RPMI7951 (cell line): ENCODE measurements at places on chromosomes 7 and 10. TPM values are rescaled to one million over a fixed set of nuclear protein-coding genes. Genes with fewer than 3 reads are reported as not detected.
A peak's percentile ranks its signal among the peaks of the same experiment; 100 is the strongest.

GRCh38 chr7:72709909-72710308 lies 118.1 kb downstream of the TYW1B start:
- DNase-seq: no peak

DNA sequence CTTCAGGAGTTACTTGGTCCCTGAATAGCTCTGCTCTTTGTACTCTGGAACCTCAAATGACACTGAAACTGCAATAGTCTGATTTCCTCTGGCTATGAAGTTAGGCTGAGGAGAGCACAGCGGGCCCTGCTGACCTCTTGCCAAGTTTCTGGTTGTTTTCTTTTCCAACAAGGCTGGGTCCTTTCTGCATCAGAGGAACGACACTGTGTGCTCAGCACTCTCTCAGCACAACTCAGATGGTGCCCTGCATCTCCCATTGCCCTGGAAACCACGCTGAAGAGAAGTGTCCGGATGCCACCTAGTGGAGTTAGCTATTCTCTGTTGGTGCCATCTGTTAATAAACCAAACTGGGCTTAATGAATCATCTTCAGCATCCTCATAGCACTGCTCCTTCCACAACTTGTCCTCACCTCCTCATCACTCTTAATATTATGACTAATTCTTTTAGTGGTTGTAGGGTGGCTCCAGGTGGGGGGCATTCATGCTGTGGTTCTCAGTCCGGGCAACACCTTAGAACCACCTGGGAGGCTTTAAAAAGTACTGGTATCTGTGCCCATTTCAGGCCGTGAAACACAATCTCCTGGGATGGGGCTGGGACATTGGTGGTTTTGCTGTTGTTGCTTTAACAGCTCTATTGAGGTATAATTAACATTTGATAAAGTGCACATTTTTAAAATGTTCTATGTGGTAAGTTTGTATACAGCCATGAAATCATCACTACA lies 8.2 kb upstream of the EFCAB10 start:
- DNase-seq: peak; percentile 77

GRCh38 chr7:95429241-95429990 lies 5.4 kb downstream of the PON2 start:
- no peak for DNase-seq

The ATP6V0A4 gene
- not detected in 2 replicates for total RNA-seq

The CNPY1 gene
- total RNA-seq: not detected in 2 replicates

GRCh38 chr10:91796331-91797047 lies 1.7 kb upstream of the TNKS2 start:
- DNase-seq: peak; percentile 29

DNA sequence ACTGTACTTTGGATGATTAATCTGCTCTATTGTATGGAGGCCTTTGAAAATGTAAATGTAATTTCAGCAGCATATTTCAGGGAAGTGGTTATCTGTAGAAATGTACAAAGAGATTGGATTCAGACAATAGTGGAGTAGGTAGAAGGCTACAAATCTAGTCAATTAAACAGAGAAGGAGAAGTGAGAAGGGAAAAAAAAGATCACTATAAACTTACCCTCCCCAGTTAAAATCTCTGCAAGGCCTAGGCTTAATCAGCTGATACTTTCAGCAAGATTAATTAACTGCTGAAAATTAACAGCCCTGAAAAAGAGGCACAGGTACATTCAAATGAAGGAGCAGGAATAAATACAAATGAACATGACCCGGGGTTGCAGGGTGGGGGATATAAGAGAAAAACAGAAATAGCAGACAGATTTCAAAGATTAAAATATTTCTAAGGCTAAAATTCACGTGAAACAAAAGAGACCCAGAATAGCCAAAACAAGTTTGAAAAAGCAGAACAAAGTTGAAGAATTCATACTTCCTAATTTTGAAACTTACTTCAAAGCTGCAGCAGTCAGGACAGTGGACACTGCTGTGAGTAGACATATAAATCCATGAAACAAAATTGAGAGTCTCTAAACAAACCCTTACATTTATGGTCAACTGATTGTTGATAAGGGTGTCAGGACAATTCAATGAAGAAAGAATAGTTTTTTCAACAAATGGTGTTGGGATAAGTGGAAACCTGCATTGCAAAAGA lies 96.0 kb downstream of the NRCAM start:
- no peak for DNase-seq

- DNase-seq: no peak
Observed at GRCh38 chr7:47591655-47592572, 10.0 kb upstream of the TNS3 start.

- no peak for DNase-seq
Observed at GRCh38 chr7:150507947-150508602, 6.6 kb upstream of the GIMAP7 start.

DNA sequence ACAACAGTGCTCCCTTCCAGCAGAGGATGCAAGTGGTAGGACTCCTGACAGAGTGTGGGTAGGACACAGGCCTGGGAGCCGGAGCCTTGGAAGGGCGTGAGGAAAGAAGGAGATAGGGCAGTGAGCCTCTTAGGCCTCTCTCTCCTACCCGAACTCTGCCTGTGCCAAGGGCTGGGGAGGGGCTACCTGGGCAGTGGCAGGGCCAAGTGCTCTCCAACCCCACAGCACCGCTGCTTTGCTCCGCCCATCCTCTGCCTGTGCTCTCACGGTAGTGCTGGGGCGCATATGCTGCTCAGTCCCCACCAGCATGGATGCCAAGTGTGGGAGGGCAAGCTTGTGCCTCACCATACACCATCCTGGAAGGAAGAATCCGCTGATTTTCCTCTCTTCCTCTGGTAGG lies 7.5 kb downstream of the FAM131B start:
- DNase-seq: no peak

DNA sequence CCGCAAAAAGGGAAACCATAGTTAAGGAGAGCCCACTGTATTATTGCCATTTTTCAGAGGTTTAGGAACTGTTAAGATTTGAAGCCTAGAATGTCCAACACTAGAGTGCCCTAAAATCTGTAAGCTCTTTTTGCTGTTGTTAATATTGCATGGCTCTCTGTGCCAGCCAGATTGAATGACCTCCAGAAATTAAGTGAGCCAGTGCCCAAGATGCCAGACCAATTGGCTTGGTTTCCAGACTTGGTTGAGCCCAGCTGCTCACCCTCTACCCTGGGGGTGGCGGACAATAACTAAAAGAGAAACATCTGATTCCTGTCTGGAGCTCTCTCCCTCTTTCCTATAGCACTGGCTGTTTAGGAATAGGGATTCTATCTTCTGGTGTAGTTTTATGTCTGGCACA lies 340.1 kb downstream of the PHF14 start:
- DNase-seq: no peak

DNA sequence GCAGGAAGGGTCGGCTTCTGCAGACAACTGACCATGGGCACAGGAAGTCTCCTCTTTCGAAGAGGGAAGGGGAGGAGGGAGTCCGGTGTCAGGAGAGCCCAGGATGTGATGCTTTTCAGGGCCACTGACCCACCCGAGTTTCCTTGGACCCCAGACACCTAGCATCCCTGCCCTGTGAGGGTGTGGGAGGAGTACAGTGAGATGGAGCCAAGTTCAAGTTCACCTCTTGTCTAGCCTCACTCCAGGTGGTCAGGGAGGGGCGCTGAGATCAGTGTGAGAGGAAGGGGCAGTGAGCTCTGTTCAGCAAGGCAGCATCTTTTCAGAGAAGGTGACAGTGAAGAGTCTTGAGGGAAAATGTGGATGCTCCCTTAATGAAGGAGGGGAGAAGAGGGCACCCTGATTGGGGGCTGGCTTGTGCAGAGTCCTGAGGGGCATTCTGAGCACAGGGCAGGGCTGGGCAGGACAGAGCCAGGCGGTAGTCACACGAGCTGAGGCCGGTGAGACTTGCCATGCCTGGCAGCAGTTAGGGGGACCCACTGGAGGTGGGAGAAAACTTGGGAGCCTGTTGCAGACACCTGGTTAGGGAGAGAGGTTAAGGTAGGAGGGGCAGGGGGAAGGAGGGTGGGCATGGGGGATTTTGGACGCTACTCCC lies 49.7 kb downstream of the ADCY1 start:
- DNase-seq: no peak

- DNase-seq: no peak
Observed at GRCh38 chr7:91294639-91295220, 30.5 kb downstream of the FZD1 start.

DNA sequence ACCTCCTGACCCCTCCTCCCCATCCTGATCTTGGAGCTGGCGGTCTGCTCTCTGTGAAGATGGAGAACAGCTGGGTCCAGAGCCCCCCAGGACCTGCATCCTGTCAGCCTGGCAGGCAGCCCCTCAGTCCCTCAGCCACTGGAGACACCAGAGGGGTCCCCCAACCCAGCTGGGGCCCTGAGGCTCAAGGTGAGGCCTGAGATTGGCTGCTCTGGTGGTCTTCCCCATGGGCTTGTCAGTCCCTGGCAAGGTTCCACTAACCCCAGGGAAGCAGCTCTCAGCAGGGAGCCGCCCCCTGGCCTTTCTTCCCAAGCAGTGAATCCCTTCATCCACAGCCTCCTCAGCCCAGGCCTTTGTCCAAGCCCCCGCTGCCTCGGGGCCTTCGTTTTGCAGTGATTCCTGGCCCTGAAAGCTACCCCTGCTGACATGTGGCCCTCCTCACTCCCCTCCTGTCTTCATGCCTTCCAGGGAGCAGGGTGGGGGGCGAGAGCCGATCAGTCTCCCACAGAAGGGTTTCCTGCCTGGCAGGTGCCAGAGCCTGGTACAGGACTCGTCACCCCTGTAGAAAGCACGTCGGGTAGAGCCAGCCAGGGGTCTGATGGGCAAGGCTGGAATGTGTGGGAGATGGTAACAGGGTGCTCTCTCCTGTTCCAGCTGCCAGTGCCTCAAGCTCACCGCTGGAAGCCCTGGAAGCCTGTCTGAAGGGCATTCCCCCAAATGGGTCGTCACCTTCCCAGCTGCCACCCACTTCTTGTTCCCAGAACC lies 48.5 kb downstream of the ZNF467 start:
- no peak for DNase-seq

GRCh38 chr7:65980478-65981250 lies 1.3 kb downstream of the GUSB start:
- peak; percentile 43 for DNase-seq

- no peak for DNase-seq
Observed at GRCh38 chr7:94669773-94670495, 14.0 kb upstream of the SGCE start.

The CUL2 gene
- total RNA-seq: 48.9 and 51.9 TPM in 2 replicates

GRCh38 chr10:60172363-60172990 lies 217.2 kb downstream of the ANK3 start:
- no peak for DNase-seq
